ENCODE measurements at places on chromosomes 16 and 17. TPM values are rescaled to one million over a fixed set of nuclear protein-coding genes. Genes with fewer than 3 reads are reported as not detected.

DNA sequence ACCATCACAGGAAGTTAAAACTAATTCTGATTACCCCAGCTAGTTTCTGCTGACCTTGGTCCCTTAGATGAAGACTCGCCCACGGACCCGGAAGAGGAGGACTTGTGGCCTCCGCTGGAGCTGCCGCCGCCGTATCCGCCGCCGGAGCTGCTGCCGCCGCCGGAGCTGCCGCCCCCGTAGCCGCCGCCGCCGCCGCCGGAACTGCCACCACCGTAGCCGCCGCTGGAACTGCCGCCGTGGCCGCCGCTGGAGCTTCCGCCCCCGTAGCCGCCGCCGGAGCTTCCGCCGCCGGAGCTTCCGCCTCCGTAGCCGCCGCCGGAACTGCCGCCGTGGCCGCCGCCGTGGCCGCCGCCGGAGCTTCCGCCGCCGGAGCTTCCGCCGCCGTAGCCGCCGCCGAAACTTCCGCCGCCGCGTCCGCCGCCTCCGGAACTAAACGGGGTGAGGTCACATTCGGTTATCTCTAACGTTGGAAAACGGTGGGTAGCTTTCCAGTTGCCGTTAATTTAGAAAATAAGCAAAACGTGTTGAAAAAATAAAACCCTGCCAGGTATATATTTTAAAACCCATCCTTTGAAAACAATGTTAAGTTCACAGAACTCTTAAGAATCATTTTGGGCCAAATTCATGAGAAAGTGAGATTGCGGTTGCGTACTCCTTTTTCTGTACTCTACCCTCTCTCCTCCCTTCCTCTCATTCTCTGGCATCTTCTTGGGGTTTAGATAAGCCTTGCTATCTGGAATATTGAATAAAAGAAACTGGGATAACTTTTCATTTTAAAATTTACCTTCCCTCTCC is 3.5 kb downstream of the KRT10 start:
- peak; percentile 94 for ATAC-seq

DNA sequence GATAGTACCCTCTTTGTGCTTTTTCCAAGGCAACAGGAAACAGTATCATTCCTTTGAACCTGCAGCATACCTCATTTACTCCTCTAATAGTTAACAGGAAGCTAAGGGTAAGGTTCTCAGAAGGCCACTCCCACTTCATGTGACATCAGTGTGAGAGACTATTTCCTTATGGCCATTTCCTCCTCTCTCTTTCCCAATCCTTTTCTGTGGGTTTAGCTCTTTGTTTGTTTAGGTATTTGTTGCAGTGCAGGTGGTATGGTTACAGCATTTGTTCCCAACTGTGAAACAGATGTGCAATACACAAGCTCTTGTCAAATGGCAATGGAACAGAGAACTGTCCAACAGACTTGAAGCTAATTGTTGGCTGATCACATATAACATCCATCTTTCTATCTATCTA is 14.7 kb downstream of the TMC5 start:
- ATAC-seq: no peak

DNA sequence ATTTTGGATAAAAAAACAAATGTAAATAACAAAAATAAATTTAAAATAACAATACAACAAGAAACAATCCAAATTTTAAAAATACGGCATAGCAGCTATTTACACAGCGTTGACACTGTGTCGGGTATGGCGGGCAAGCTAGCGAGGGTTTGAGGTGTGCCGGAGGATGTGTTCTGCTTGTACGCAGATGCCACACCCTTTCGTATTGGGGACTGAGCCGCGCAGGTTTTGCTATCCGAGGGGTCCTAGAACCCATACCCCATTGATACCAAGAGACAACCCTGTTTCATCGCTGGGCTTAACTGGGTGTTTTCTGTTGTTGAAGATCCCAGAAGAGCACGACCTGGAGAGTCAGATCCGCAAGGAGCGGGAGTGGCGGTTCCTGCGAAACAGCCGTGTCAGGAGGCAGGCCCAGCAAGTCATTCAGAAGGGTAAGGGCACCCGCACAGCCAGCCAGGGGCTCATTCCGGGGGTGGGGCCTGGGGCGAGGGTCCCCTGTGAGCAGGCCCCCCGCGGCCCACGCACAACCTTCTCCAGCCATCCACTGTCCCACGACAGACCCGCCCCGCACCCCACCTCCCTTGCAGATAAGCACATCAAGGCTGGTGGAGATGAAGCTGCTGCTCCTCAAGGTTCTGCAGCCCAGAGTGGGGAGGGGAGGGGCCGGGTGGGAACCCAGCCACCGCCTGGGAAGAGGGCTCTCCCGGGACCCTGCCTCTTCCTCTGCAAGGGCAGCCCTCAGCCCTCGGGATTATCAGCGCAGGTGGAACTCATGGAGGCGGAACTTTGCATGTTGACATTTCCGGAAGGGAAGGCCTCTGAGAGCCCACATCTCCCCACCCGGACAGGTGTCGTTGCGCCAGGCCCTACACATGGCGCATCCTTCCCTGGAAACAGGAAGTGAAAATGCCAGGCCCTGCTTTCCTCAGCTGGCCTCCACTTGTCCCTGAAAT is 51.2 kb upstream of the CHMP6 start:
- ATAC-seq: no peak

GRCh38 chr17:27471321-27472269 is 15.3 kb downstream of the KSR1 start:
- peak; percentile 61 for ATAC-seq

GRCh38 chr16:52545222-52545897 is 1.6 kb downstream of the TOX3 start:
- peak; percentile 17 for ATAC-seq

GRCh38 chr16:73234496-73234895 is 186.6 kb upstream of the ZFHX3 start:
- no peak for ATAC-seq

DNA sequence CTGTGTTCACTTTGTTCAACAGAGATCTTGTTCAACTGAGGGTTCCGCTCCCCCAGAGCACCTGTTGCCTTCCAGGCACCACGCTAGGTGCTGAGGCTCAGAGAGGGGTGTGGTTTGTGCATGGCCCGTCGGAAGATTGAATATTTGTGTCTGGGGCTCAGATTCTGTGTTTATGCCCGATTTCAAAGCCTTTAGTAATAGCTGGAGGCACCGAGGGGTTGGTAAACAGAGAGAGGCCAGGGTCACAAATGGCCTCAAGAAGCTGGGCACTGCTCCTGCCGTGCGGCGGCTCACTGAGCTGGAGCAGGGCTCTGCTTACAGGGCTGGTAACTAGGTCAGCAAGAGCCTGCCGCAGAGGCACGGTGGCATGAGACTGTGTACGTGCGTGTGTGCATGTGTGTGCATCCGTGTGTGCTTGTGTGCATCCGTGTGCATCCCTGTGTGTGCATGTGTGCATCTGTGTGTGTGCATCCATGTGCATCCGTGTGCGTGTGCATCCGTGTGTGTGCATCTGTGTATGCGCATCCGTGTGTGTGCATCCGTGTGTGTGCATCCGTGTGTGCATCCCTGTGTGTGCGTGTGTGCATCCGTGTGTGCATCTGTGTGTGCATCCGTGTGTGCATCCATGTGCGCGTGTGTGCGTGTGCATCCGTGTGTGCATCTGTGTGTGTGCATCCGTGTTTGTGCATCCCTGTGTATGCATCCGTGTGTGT is 5.4 kb downstream of the ITGAE start:
- no peak for ATAC-seq

DNA sequence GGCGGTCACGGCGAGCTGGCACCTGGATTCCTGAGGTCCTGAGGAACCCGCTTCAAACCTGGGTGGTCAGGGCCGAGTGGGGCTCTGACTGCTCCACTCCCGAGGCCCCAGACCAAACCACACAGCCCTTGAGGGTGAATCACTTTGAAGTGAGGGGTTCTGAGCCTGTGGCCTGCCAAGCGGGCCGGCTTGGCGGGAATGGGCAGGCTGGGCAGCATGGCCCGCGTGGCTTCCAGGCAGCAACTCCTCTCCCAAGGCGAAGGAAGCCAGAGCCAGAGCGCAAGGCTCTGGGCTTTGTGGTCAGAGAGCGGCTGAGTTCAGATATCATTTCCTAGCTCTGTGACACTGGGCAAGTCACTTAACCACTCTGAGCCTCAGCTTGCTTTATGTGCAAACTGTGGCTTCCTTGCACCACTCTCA is 42.7 kb downstream of the CMIP start:
- no peak for ATAC-seq

DNA sequence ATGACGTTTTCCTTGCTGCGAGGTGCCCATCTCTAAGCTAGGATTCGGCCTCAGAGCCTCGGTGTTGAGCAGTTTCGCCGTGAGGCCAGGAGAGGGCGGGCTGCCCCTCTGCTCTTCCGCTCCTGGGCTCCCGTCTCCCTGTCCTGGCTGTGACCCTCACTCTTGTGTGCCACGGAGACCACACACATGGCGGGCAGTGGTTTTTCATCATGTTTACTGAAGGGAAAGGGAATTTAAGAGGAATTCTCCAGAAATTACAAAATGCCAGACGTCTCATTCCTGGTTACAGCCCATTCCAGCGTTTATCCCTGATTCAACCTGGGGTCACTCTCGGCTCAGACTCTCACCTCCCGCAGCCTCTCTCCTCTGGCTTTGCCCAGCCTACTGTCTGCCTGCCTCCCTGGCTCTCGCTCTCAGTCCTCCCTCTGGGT is 96.8 kb upstream of the ELAC2 start:
- peak; percentile 100 for ATAC-seq

DNA sequence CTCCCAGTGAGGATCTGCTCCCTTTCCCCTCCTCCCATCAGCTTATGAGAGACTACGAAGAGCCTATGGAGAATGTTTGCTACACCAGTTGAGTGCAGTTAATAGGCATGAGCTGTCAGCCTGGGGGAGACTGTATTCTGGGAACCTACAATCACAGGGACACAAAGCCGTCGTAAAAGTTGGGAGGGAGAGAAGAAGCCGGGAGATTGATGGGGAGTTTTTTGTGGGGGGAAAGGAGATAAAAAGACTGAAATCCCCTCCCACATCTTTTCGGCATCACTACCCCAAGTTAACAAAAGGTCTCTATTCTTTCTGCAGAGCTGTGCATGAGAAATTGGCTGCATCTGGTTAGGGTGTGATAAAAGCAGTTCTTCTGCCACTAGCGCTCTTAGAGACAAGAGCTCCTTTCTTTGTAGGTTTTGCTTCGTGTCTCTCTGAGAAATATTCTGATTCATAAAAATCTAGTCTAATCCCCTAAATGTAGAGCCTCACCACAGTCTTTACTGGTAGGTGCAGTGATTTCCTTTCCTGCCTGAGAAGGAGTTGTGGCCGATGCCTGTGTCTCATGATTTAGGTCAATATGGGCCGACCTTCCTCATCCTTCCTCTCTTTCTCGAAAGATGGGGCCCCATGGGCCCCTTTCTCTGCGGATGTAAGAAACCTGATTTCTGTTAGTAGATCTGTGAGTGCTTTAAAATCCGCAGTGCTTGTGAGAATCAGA is 77.4 kb downstream of the BPTF start:
- ATAC-seq: peak; percentile 96

DNA sequence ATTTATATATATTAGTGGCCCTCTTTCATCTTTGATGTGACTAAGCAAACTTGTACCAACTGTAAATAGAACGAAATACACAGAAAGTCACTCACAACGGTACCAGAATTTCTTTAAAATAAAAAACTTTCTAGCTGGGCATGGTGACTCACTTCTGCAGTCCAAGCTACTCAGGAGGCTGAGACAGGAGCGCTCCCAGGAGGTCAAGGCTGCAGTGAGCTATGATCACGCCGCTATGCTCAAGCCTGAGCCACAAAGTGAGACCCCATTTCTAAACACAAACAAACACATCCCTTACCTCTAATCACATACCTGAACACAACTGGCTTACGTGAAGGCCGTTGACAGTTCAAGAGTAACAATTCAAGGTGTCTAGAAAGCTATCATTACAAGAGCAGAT is 29.7 kb downstream of the STAT5B start:
- no peak for ATAC-seq

GRCh38 chr17:7626307-7626706 is 1.3 kb downstream of the SAT2 start:
- no peak for ATAC-seq

- peak; percentile 98 for ATAC-seq
Measured at GRCh38 chr16:88331989-88332920, 50.5 kb upstream of the ZNF469 start.

DNA sequence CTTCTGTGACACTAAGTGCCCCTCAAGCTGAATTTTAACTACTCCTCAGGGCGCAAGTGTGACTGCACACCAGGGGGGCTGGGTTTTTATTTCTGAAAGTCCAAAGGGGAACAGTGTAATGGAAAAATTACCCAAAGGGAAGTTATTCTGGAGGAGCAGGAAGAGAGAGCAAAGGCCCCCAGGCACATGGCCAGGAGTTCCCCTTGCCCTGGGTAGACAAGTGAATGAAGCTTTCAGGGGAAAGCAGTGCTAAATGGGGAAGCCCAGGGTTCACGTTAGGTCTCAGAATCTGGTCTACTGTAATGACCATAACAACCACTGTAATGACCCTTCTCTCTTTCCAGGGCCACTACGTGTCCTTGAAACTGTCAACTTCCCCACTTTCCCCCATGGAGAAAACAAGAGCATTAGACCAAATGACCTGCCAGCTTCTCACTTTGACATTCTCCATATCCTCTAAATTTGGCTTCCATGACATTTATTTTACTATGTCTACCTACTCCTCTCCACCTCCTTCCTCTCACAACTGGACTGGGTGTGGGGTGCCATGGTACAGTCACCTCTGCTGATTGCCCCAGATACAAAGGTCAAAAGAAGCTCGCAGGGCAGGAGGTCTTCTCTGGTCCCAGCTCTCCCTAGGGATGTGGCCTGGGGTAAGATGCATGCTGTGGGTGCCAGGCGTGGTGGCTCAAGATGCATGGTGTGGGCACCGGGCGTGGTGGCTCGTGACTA is 34.1 kb upstream of the MMP2 start:
- no peak for ATAC-seq

- ATAC-seq: no peak
Measured at GRCh38 chr17:65025297-65025696, 31.2 kb downstream of the GNA13 start.

DNA sequence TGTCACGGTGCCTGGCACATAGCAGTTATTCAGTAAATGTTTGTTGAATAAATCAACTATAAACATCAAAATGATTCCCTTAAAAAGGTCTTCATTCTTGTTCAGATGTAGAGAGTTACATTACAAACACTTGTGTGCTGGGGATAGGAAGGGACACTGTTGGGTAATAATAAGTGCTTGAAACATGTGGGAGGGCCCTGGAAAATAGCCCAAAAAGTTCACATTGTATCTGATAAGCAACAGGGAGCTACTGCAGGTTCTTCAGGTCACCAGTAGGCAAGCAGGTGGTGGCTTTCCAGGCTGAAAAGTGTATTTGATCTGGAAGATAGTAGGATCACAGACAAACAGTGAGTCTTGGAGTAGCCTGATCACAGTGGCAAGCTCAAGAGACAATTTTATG is 19.0 kb upstream of the ZNF652 start:
- ATAC-seq: no peak

Gene SYCE1L
- not detected for total RNA-seq

Gene PRCD
- total RNA-seq: 7.9 TPM

Gene HS3ST3B1
- total RNA-seq: 5.6 TPM

Gene CD300LB
- total RNA-seq: 0.08 TPM

Gene CLEC3A
- total RNA-seq: not detected

Data from motor neuron (in vitro differentiated cells).